ENCODE measurements at places on chromosomes 2 and 18.

- no peak for DNase-seq
These were observed 265.6 kb upstream of the NRXN1 start for GRCh38 chr2:51297488-51297887.

DNA sequence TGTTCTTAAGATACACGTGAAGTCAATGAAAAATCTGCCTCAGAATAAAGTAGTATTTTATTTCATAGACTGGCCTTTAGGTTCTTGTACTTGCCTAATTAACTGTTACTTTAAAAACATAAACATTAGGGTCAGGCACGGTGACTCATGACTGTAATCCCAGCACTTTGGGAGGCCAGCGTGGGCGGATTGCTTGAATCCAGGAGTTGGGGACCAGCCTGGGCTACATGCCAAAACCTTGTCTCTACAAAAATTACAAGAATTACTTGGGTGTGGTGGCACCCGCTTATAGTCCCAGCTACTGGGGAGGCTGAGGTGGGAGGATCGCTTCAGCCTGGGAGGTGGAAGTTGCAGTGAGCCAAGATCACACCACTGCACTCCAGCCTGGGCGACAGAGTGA lies 16.0 kb upstream of the SNORC start:
- DNase-seq, result no peak

GRCh38 chr2:203605302-203605701 lies 70.2 kb upstream of the RAPH1 start:
- DNase-seq, result no peak

DNA sequence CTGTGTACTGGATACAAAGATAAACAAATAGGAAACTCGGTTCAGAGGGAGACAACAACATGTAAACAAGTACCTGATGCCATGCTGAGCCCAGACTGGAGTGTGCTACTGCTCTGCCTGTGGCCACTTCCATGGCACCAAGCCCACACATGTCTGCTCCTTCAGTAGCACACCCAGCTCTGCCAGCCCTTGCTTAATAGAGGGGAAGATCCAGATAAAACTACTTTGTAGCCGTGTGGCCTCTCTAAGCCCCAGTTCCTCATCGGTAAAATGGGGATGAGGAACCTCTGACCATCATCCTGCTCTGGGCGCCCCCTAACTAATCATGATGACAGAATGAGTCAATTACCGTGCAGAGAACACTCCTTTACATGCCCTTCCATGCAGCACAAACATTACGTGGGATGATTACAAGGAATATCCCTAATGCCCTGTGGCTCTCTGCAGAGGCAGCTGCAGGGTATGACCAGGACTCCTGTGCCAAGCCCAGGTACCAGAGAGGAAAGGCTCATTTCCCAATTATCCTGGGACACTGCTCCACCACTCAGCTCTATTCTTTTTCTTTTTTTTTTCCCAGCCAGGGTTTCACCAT lies 34.9 kb downstream of the DNMT3A start:
- no peak for DNase-seq

DNA sequence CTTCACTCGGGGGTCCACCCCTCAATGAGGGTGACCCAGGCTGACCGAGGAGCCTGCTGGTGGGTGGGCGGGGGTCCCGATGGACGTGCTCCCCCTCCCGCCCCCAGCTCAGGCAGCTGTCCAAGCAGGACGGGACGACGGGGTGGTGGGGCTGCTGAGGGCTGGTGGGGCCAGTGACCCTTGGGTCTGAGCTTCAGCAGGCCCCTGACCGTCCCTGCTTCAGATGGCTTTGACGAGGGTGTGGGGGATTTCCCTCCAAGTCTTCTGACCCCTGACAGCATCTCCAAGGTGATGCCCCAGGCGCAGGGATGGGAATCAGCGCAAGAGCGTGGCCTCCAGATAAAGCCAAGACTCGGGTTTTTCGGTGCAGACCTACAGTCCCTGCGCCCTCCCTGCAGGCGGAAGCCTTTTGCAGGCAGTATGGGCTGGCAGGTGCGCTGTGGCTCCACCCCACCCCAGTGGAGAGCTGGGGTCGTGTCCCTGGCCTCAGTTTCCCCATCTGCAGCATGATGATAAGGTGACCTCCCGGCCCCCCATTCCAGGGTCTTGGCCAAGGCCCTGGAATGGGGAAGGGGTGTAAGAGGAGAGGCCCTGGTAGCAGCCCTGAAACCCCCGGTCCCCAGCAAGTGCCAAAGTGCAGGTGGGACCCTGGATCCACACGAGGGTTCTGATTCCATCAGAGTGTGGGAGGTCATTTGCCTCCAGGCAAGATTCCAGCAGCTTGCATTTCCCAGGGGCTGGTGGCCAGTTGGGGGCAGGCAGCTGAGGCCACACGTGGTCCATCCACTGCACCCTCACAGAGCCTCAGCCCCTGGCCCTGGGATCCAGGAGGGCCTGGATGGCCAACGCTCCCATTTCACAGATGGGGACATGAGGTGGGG lies 8.7 kb downstream of the CROCC2 start:
- DNase-seq, result peak; percentile 57

DNA sequence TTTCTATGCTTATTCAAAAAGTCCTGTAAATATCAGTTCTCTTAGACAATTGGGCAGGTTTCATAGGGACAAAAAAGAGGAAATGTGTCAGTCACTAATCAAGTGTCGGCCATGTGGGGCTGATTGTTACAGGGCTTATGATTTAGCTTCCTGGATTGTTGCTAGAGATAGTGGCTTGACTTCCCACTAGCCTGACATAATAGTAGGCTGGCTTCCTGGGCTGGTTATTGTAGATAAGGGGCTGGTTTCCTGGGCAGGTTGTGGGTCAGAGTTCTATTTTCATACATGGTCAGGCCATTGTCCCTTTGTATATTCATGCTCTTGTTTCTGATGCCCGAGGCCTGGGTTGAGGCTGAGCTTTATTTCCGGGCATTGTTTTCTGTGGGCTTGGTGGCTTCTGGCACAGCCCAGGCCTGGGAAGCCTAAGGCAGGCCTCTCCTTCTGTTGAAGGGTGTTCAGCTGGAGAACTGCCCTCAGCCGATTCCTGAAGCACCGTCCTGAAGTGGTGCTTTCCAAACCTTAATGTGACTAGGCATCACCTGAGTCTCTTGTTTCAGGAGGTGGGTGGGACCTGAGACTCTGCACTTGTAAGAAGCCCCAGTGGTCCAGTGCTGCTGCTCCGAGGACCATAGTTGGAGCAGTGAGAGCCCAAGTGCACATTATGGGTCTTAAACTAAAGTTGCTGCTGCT lies 37.0 kb downstream of the CD8B2 start:
- DNase-seq, result no peak

- DNase-seq, result no peak
These were observed 73.0 kb upstream of the RIOK3 start for GRCh38 chr18:23380001-23380550.

- peak; percentile 57 for DNase-seq
These were observed 64.1 kb downstream of the TRAPPC12 start for GRCh38 chr2:3443506-3444084.

GRCh38 chr18:58481321-58482180 lies 147.3 kb downstream of the ALPK2 start:
- DNase-seq, result no peak

GRCh38 chr18:48590678-48591077 lies 51.8 kb downstream of the CTIF start:
- DNase-seq, result no peak

GRCh38 chr2:10266133-10266620 lies 36.5 kb upstream of the HPCAL1 start:
- peak; percentile 16 for DNase-seq

DNA sequence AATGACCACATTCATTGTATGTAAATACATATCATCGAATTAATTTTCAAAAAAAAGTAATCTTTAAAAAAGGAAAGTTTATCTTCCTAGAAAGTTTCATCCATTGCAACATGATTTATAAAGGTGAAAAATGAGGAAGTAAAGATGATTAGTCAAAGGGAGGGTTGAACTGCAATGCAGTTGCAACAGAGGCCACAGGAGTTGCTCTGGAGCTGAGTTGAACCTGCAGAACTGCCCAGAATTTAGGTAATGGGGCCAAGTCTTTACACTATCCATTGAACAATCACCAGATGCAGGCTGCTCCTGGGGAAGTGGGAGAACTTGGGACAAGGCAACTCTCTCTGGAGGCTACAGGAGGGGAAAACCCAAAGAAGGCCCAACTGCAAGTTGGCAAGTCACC lies 390.7 kb downstream of the METTL4 start:
- DNase-seq, result no peak

- no peak for DNase-seq
These were observed 27.8 kb downstream of the CRACDL start for GRCh38 chr2:98907966-98908905.

DNA sequence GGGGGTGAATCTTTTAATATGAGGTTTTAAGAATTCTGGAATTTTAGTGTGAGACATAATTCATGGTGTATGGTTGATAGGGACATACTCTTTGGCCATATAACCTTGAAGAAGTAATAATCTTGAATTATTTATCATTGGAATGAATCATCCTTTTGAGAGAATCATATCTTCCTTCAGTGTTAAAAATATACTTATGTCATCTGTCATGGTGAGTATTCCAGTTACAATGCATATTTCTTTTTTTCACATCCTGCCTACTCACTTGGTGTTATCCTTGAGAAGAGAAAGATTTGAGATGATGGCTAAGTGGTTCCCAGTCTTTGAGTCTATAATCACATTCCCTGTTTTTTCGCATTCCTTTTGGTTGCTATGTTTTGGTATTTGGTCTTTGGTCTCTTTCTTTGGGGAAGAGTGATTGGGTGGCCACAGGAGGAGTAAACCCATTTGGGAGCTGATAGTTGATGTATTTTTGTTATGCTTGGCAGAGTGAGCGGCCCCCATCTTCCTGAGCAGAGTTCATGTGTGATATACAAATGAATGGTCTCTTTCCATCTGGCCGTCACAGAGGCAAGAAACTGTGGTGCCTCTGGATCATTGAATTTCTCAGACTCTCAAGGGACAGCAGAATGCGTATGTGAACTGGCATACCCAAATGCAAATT lies 21.6 kb downstream of the ASAP2 start:
- no peak for DNase-seq

DNA sequence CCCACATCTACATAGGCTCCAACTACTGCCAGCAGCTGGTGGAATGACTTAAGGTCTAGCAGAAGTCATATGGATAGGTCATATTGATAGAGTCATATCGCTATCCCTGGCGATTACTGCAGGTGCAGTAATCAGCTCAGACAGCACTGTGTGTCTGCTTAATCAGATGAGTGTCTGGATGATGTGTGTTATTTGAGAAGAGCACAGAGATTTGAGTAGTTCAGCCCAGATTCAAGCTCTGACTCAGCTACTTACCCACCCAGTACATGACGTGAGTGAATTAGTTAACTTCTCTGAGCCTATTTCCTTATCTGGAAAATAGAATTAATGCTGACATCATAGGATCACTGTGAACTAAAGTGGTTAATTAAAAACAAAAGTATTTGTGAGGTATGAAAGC lies 78.9 kb downstream of the EHD3 start:
- no peak for DNase-seq

DNA sequence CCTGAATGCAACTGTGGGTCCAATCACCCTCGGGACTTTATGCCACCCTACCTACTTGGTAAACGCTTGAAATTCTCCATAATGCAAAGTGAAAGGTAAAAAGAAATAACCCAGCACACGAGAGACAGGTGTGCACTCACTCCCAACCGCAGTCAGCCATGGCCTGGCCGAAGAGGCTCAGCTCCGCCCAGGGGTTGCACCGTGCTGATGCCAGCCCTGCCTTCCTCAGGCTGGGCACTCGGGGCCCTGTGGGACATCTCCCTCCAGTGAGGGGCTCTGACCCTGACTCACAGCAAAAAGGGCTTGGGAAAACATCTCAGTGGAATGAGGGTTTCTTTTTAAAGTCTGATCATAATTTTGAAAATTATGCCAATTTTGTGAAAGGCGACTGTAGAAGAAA lies 13.3 kb downstream of the SLC66A2 start:
- DNase-seq, result peak; percentile 20

- DNase-seq, result no peak
These were observed 49.8 kb upstream of the ITGB6 start for GRCh38 chr2:160249876-160250275.

- DNase-seq, result no peak
These were observed 47.7 kb downstream of the TTC21B start for GRCh38 chr2:165905854-165906253.

DNA sequence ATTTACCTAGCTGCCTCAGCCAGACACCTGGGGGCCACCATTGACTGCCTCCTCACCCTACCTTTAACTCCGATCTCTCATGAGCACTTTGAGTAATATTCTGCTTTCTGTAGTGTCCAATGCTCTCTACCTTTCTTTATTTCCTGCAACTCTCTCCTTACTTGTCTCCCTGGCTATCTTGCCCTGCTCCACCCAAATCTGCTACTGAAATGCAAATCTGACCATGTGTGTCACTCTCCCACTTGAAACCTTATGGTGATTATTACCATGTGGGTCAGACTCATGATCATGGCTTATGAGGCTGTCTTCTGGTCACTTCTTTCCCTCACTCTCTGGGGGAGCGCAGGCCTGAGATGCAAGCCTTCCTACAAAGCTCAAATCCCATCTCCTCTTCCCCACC lies 83.3 kb downstream of the INSIG2 start:
- no peak for DNase-seq

- DNase-seq, result peak; percentile 86
These were observed 10.3 kb upstream of the CXXC1 start for GRCh38 chr18:50297621-50298442.

DNA sequence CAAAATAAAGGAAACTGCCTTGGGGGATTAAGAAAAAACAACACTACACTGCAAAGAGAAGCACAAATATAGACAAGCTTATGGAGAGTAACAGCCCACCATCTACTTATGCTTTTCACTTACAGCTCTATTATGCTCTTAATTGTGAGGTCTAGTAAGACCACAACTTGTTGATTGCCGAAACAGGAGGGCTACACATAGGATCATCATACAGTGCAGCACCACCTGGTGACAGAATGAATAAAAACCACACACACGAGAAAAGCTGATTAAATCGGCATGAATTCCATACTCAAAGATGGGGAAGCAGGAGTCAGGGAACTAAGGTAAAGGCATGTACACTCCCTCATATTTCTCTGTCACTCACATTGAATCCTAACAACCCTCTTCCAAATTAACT lies 259.2 kb downstream of the IKZF2 start:
- no peak for DNase-seq

GRCh38 chr2:161139098-161139987 lies 20.9 kb upstream of the TANK start:
- DNase-seq, result no peak

DNA sequence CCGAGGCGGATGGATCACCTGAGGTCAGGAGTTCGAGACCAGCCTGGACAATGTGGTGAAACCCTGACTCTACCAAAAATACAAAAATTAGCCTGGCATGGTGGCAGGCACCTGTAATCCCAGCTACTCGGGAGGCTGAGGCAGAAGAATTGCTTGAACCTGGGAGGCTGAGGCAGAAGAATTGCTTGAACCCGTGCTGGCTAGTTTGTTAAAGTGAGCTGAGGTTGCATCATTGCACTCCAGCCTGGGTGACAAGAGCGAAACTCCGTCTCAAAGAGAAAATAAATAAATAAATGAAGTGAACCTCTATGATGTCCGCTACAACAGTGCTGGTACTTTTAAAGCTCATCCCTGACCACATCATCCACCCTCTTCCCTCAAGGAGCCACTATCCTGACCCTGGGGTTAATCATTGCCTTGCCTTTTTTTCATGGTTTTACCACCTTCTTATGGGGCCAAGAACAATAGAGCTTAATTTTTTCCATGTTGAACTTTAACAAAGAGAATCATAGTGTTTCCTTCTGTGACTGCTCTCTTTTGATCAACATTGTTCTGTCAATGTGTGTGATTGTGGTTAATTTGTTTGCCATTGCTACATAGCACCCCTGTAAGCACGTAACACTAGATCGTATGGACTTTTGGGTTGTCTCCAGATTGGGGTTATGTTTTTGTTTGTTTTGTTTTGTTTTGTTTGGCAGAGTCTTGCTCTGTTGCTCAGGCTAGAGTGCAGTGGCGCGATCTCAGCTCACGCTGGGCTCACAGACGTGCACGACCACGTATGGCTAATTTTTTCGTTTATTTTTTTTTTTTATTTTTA lies 17.1 kb upstream of the ATRAID start:
- no peak for DNase-seq

Measured in suprapubic skin (tissue), 4 donors.